ENCODE measurements at places on chromosomes 3 and 15.

DNA sequence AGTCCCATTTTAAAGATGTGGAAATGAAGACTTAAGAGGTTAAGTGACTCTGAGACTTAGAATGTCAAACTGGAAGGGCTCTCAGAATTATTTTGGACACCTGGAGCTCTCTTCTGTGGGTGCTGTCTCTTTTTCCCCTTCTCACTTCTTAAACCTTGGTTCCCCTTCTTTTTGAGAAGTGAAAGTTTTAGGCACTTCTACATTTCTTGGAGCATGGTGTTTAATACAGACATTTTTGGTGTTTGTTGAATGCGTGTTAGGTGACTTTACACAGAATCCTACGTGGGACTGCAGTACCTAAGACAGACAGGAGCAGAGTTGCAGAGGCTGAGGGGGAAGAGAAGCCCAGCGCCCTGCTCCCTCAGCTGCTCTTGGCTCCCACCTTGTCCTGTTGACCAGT is 133.3 kb downstream of the MDFIC2 start:
- no peak for DNase-seq
- no peak overlapping the region for H3K27ac ChIP-seq
- no peaks in the 10 kb centered on the region for H3K36me3 ChIP-seq
- H3K27me3 ChIP-seq, result peaks cover 1% of the 10 kb centered on the region
- H3K4me1 ChIP-seq, result no peaks in the 10 kb centered on the region

- no peaks in the 10 kb centered on the region for H3K4me1 ChIP-seq
- no peak overlapping the region for H3K4me3 ChIP-seq
- DNase-seq, result no peak
- no peak overlapping the region for H3K27ac ChIP-seq
- no peaks in the 10 kb centered on the region for H3K36me3 ChIP-seq
Observed at GRCh38 chr3:43786526-43787305, 96.0 kb downstream of the ABHD5 start.

- DNase-seq, result no peak
- H3K4me1 ChIP-seq, result no peaks in the 10 kb centered on the region
- H3K27ac ChIP-seq, result no peak within 1 kb of the TSS
- H3K27me3 ChIP-seq, result peaks cover 32% of the 10 kb centered on the region
- no peaks in the 10 kb centered on the region for H3K36me3 ChIP-seq
Observed at GRCh38 chr3:130516645-130517512, at the start of gene COL6A6. Gene COL6A6 (plus strand): TSS chr3:130517177. CDS start chr3:130560365, 43,188 bp downstream.

GRCh38 chr3:181707980-181708379 is 3.7 kb upstream of the SOX2 start:
- no peaks in the 10 kb centered on the region for H3K36me3 ChIP-seq
- DNase-seq, result no peak
- no peak overlapping the region for H3K4me3 ChIP-seq
- H3K27ac ChIP-seq, result no peak overlapping the region

DNA sequence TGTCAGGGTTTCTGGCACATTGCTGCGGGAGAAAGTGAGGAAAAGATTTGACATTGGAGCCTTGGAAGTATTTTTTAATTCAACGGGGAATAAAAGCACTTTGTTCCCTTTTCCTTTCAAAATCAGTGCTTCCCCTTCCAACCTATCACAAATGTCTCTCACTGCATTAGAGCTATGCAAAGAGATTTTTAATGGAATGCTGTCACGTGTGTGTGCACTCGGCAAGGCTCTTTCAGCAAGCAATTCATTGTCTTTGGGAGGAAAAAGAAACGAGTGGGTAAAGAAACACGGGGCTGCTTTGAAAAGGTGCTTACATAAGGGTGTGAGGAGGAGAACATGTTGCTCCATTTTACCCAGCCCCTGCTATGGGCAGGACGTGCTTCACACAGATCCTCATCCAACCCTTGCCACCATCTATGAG is 490.4 kb upstream of the PROK2 start:
- H3K4me3 ChIP-seq, result no peak overlapping the region
- no peaks in the 10 kb centered on the region for H3K36me3 ChIP-seq

GRCh38 chr3:53811143-53811927 is 34.9 kb downstream of the CHDH start:
- no peaks in the 10 kb centered on the region for H3K36me3 ChIP-seq
- no peak for DNase-seq
- no peak overlapping the region for H3K27ac ChIP-seq

- H3K27ac ChIP-seq, result no peak overlapping the region
- no peaks in the 10 kb centered on the region for H3K27me3 ChIP-seq
- H3K36me3 ChIP-seq, result no peaks in the 10 kb centered on the region
- DNase-seq, result no peak
- H3K4me1 ChIP-seq, result peaks cover 24% of the 10 kb centered on the region
- no peak overlapping the region for H3K4me3 ChIP-seq
Observed at GRCh38 chr3:113103588-113103987, 107.8 kb upstream of the BOC start.

- peaks cover 3% of the 10 kb centered on the region for H3K27me3 ChIP-seq
- no peaks in the 10 kb centered on the region for H3K4me1 ChIP-seq
- no peak for DNase-seq
- no peak overlapping the region for H3K4me3 ChIP-seq
Observed at GRCh38 chr3:161177991-161178390, 43.1 kb upstream of the NMD3 start.

DNA sequence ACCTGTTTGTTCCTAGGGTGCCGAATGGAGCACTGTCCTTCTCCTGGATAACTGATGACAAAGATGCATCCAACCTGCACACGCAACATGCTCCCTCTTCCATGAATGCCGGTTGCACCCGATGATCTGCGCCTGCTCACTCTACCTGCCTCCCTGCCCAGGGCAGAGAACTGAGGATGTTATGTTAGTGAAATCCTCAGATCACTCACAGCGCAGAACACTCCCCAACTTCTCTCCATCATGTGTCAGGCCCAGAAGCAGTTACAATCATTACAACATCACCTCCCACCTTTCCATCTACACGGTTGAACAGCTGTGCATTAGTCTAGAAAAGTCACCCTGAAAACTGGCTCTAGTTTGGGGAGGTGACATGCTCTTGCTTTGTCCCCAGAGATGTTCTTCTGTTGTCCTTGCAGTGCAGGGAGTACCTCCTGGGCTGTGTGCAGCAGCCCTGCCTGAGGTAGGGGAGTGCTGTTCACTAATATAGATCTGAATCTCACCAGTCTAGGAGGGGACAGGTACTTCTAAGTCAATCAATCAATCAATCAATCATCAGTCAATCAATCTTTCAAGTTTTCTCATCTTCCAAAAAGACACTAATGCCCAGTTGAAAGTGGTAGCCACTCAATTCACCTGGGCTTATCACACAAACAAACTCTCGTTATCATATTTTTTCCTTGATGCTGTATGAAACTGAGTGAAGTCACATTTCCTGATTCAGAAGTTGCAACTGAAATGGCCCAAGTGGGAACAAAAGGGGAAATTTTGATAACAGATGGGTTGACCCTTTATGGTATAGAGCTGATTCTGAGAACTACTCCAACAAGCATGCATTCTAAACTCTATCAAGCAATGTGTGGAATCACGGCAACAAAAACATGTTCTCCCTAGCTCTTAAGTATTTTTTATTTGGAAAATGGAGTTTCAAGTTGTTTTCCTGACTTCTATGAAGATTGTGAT is 15.4 kb upstream of the ISLR start:
- H3K36me3 ChIP-seq, result no peaks in the 10 kb centered on the region
- H3K4me1 ChIP-seq, result peaks cover 20% of the 10 kb centered on the region
- no peak overlapping the region for H3K4me3 ChIP-seq
- H3K27me3 ChIP-seq, result peaks cover 34% of the 10 kb centered on the region
- DNase-seq, result no peak
- no peak overlapping the region for H3K27ac ChIP-seq

Data from activated T-helper 2 cell treated with anti-CD3 and anti-CD28 coated beads, Interferon-gamma antibody, Interleukin-2, Interleukin-4, amounts not matched to agents 10 μg/mL and 5 μg/mL and 100 μg/mL, durations not matched to agents 14 hours and 24 hours and 36 hours (primary cell).